ENCODE measurements at places on chromosomes 5 and 9.

GRCh38 chr9:85136987-85137386 lies 467.5 kb downstream of the NTRK2 start:
- no peak for DNase-seq

- no peak for DNase-seq
Observed at GRCh38 chr5:57324861-57325260, 151.0 kb downstream of the GPBP1 start.

DNA sequence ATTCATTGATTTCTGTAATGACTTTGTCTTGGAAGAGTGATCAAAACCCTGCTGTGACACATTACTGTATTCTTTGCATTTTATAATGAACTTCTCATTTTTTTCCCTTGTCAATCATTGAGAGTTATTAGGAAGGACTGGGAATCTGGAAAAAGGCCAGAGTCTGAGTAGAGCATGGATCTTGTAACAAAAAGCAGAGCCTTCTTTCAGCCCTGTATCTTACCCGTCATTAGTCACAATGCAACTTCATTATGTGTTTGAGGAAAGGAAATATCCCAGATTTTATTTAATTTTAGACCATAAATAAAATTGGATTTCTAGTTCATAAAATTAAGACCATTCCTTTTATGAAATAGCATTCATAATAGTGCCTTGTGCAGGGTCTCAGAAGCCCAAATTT lies 131.4 kb downstream of the ARHGEF28 start:
- DNase-seq = no peak

- no peak for DNase-seq
Observed at GRCh38 chr5:69212022-69212421, 22.6 kb downstream of the CENPH start.

DNA sequence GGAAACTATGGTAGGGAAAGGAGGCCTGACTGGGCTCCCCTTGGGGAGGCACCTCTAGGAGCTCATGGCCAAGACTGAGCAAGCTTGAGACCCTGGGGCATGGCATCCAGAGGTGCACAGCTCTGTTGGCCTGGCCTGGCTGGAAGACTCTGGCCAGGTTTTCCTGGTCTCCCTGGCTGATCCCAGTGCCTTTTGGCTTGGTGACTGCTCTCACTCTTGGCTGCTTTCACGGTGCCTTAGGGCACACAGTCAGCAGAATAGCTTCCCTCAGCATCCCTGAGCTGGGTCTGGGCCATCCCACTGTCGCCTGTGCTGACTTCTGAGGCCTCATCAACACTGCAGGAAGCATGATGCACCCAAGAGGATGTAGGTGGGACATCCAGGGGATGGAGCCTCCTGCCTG lies 13.4 kb upstream of the DELE1 start:
- peak; percentile 91 for DNase-seq

- peak; percentile 93 for DNase-seq
Observed at GRCh38 chr9:92151691-92152393, 36.6 kb upstream of the SPTLC1 start.

DNA sequence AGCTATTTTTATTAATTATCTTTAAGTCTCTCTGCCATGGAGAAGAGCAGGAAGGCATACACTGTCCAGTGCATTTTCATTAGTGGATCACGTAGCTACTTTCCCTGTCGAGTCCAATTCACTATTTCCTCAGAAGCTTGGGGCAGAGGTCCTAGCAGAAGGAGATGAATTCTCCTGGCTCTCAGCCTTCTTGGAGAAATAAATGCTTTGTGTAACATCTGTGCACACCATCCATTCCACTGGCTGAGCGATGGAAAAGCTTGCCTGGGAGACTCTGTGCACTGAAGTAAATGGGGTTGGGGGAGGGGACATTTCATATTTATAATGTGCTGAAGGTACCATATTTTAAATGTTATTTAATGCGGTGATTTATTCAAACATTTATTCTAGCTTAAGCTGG lies 23.4 kb downstream of the PROP1 start:
- peak; percentile 12 for DNase-seq

- no peak for DNase-seq
Observed at GRCh38 chr9:31536471-31536870, 848.0 kb upstream of the ACO1 start.

DNA sequence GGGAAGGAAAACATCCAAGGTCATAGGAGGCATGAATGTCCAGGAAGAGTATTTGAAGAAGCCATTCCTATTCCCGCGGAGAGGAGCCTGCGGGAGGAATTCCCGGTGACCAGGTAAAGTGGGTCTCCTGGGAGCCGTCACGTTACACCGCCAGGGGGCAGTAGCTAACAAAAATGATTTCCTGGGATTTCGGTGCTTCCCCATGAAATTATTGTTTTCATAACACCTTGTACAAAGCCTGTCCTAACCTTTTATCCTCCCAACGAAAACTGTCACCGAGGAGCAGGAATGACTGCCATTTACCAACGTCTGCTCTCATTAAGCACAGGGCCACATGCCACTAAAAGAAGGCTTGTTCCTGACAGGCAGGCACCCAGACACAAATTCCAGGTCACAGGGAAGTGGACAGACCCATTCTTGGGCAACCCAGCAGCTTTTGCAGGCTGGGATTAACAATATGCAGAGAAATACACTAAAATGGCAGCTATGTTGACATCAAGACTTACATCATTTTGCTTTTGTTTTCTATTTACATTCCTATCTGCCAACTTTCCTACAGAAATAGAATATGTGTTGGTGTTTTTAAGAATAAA lies 41.2 kb upstream of the CTSL start:
- peak; percentile 42 for DNase-seq

DNA sequence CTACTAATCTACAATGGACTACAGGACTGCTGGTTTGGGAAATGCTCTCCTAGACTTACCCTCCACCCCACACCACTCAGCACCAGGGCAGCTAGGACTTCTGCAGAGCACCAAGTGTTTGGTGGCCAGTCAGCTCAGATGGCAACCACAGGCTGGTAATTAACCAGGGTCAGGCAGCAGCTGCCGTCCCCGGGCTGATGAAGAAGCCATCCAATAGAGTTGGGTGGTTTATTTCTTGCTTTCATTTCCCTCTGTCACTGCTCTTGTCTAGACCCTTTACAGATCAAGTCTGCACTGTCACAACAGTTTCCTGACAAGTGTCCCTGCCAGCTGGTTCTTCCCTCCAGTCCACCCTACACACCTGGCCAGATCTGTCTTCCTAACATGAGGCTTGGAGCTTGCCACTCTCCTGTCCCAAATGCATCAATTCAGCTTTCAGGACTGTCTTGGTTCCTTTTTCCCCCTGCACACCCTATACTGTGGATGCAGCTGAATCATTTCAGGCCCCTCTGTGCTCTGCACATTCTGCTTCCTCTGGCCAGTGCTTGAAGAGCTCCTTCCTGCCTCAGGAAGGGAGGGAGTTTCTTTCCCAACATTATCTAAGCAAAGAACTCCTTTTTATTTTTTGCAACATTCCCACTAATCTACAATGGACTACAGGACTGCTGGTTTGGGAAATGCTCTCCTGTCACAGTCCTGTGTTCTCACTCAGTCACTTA lies 30.2 kb upstream of the HSPA9 start:
- no peak for DNase-seq

DNA sequence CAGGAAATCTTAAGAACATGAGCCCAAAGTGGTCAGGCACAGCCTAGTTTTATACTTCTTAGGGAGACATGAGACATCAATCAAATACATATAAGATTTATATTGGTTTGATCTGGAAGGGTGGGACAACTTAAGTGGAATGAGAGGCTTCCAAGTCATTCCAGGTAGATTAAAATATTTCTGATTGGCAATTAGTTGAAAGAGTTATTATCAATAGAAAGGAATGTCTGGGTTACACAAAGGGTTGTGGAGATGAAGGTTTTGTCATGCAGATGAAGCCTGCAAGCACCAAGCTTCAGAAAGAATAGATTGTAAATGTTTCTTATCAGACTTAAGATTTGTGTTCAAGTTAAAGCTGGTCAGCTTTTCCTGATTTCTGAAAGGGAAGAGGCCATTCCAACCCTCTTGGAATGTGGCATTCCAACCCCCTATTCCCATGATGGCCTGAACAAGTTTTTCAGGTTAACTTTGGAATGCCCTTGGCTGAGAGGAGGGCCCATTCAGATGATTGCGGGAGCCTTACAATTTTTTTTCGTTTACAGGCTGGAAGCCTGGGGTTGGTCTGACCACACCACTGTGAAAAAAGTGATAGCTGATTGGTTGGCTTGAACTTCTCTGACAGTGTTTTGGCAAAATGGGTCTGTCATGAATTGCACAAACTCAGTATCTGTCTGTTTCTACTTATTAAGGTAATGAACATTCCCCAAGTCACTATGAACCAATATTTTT lies 245.6 kb upstream of the RAI14 start:
- DNase-seq = peak; percentile 50

GRCh38 chr9:116685166-116685565 lies 1.9 kb upstream of the TRIM32 start:
- DNase-seq = no peak

DNA sequence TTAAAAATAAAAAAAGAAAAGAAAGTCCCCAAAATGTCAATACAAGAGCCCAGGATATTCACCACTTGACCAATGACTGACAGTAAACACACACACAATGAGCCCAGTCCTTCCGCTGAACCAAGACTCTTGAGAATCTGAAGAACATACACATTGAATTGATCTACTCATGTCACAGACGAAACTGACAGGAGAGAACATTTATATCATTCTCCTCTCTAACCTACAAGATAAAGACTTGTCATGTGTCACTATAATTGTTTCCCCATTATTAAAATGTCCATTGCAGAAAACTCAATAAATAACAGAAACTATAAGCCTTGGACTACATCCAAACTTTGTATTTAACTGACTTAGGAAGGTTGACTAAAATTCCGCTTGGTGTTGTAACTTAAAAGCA lies 296.7 kb downstream of the EPB41L4A start:
- DNase-seq = no peak

- DNase-seq = no peak
Observed at GRCh38 chr9:1236061-1236460, 185.9 kb downstream of the DMRT2 start.

DNA sequence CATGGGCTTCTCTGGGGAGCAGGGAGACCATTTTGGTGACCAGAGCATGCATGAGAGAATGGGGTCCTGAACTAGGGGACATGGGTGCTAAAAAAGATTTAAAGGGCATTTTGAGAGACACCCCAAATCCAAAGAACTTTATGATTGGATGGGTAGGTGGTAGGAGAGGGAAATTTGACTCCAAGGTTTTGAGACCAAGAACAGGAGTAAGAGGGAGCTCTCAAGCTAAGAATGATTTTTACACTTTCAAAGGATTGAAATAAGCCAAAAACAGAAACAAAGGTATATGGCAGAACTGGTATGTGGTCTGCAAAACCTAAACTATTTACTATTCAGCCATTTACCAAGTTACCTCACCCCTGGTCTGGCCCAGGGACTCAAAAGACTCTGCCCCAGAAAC lies 318.2 kb upstream of the CLINT1 start:
- no peak for DNase-seq

DNA sequence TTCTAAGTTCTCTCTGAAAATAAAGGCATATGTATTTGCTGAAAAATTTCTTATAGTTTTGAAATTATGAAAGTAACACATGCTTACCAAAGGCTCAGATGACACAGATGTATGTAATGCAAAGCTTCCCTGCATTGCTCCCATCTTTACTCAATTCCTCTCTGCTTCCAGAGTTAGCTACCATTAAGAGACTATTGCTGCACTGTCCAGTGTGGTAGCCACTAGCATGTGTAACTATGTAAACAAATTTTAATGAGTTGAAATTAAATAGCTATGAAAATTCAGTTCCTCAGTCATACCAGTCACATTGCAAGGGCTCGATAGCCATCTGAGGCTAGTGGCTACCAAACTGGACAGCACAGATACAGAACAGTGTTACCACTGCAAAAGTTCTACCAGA lies 17.9 kb downstream of the FRMD3 start:
- DNase-seq = no peak

DNA sequence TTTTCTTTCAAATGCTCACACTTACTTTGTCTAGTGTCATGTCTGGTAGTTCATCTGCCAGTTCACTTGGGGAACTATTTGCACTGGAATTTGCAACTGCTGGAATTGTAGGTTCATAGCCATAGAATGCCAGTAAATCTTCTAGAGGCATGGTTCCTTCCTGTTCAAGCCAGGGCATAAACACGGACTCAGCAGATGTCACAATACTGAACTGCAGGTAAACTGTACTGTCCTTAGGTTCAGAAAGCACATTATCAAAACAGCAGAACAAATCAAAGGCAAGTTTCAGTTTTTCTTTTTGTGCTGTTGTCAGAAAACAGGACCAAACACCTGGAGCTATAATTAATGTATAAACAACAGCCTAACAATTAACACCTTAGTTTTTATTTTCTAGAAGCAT lies 13.1 kb downstream of the MIER3 start:
- DNase-seq = no peak

GRCh38 chr5:122442938-122443337 lies 130.9 kb downstream of the SNCAIP start:
- no peak for DNase-seq

GRCh38 chr9:1173211-1173610 lies 123.1 kb downstream of the DMRT2 start:
- DNase-seq = peak; percentile 73

GRCh38 chr5:143004361-143005145 lies 234.4 kb downstream of the ARHGAP26 start:
- DNase-seq = no peak

GRCh38 chr5:84683594-84683993 lies 298.9 kb upstream of the EDIL3 start:
- DNase-seq = no peak

- no peak for DNase-seq
Observed at GRCh38 chr5:145898171-145898570, 25.4 kb upstream of the GRXCR2 start.

DNA sequence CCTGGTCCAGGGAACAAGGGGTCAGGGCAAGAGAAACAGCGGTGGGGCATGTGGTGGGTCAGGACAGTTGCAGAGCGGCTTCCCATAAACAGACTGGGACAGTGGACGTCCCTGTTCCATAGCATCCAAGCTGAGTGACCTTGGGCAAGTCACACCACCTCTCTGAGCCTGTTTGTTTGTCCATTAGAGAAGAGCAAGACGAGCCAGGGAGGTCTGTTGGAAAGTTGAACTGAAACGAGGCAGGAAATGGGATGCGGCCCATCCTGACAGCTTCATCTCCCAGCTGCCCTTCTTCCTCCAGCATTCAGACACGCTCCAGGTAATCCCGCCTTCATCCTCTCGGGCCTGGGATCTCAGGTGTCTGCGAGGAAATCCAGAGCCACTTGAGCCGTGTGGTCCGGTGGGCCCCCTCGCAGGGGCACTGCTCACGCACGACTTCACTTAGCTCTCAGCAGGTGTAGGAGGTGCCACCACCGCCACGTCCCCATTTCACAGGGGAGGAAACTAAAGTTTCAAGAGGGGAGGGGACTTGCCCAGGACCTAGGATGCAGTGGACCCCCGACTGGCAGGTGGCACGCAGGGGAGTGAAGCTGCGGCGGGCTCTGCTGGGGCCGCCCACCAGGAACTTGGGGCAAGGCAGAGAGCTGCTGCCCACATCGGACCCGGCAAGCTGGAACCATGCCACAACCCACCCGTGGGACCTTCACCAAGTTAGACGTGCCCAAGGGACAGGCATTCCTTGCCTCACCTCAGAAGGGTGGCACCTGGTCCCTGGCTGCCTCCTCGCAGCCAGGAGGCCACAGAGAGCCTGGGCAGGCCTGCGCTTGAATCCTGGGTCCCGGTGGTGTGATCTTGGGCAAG lies 13.0 kb downstream of the PTGES2 start:
- no peak for DNase-seq

All from EL (cell line).